ENCODE measurements at places on chromosomes 6 and 20. TPM values are rescaled to one million over a fixed set of nuclear protein-coding genes. Genes with fewer than 3 reads are reported as not detected.

The ANKRD66 gene
- not detected for total RNA-seq

The MBOAT1 gene
- total RNA-seq = 5.4 TPM

The CLVS2 gene
- 0.11 TPM for total RNA-seq

The ZNF165 gene
- 0.97 TPM for total RNA-seq

The CALHM4 gene
- total RNA-seq = not detected

The OR2J3 gene
- not detected for total RNA-seq

The FNDC1 gene
- 30.5 TPM for total RNA-seq

The PTK6 gene
- total RNA-seq = 0.13 TPM

The SLA2 gene
- under 0.01 TPM for total RNA-seq

The CD83 gene
- total RNA-seq = 1.4 TPM

The BHLHE23 gene
- not detected for total RNA-seq

The DEFB124 gene
- not detected for total RNA-seq

The PSMB1 gene
- 322 TPM for total RNA-seq

The SAMD3 gene
- 0.39 TPM for total RNA-seq

The TP53TG5 gene
- not detected for total RNA-seq

The EMILIN3 gene
- total RNA-seq = not detected

The MYCT1 gene
- 0.13 TPM for total RNA-seq

The LY6G6F gene
- not detected for total RNA-seq

The IL20RA gene
- 0.26 TPM for total RNA-seq

The DOP1A gene
- total RNA-seq = 50.8 TPM

The LINC00237 gene
- not detected for total RNA-seq

The PSORS1C1 gene
- total RNA-seq = 3.1 TPM

The BPIFA1 gene
- not detected for total RNA-seq

The ZNF133 gene
- 20.5 TPM for total RNA-seq

The DLK2 gene
- total RNA-seq = not detected

The HSPA12B gene
- 0.22 TPM for total RNA-seq

The SPATA2 gene
- 3.1 TPM for total RNA-seq

The TRIM15 gene
- total RNA-seq = not detected

The USP49 gene
- total RNA-seq = 5.1 TPM

The TREM1 gene
- 0.65 TPM for total RNA-seq

The FAM217A gene
- total RNA-seq = not detected

The CD93 gene
- total RNA-seq = 0.54 TPM

The RIMS1 gene
- total RNA-seq = 7.8 TPM

The PRR18 gene
- total RNA-seq = not detected

The CGA gene
- not detected for total RNA-seq

The MUC22 gene
- total RNA-seq = not detected

The SLC22A7 gene
- total RNA-seq = not detected

The ZSWIM3 gene
- total RNA-seq = 9.6 TPM

The GMPR gene
- total RNA-seq = 4.9 TPM

The SLC17A1 gene
- not detected for total RNA-seq

The MYLK4 gene
- total RNA-seq = 0.97 TPM

The MCHR2 gene
- total RNA-seq = not detected

The RSPH4A gene
- total RNA-seq = 0.22 TPM

The KCNK5 gene
- total RNA-seq = 0.76 TPM

The TRIM40 gene
- not detected for total RNA-seq

The RIMS4 gene
- total RNA-seq = 0.13 TPM

The NKAIN4 gene
- not detected for total RNA-seq

The CCDC167 gene
- 22.9 TPM for total RNA-seq

The CALHM6 gene
- 1.4 TPM for total RNA-seq

The NOP56 gene
- 66.6 TPM for total RNA-seq

The PRL gene
- 0.11 TPM for total RNA-seq
